ENCODE measurements at places on chromosomes 12 and 14.

- DNase-seq = no peak
Measured at GRCh38 chr14:21612324-21612723, 22.4 kb downstream of the OR10G2 start.

DNA sequence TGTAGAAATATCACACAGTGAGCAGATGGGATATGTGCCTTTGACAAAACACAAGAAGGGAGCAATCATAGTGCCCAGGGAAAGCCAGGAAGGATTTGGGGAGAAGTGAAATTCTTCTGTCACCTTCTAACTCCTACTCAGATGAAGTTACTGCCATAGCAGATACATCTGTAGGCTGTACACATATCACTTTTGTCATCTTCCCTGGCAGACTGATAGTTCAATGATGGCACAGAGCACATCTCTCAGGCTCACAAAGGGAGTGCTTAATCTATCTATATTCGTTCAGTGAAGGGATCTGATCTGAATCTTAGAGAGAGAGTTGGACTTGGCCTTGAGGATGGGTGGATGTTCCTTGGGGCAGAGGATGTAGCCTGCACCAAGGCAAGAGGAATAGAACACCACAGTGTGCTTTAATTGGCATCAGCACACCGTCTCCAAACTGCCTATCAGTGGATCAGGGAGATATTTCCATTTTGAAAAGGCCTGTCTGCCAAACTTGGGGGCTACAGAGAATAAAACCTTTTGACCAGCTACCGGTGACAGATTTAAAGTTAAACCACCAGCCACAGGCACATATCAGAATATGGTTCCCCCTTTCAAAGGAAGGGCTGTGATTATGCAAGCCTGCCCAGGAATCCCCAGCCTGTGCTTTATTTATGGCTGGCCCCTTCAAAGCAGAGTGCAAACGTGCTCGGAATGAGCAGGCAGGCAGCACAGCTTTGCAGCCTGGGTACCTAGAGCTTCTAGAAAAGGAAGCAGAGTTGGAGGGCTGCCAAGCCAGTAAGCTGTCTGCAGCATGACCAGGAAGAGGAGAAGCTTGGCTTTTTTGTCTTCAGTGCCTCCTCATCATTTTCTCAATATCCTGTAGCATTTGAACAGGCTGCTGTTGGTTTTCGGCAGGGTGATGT is 165.5 kb upstream of the DYRK2 start:
- DNase-seq = peak; percentile 86

DNA sequence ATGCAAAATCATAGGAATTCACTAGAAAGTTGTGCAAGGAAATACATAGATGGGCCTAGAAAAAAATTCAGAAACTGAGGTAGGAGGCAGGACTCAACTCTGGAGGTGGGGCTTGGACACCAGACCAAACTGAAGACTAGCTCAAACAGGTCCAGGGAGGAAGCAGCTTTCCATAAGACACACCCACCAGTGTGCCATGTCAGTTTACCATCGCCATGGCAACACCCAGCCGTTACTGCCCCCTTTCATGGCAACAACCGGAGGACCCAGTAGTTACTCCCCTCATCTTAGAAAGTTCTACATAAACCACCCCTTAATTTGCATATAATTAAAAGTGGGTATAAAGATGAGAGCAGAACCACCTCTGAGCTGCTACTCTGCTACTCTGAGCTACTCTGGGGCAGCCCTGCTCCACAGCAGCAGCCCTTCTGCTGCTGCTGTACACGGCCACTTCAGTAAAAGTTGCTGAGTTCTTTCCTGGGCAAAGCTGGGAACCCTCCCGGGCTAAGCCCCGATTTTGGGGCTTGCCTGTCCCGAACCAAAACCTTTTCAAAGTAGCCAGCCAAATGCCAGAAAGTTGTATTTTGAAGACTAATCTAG is 30.8 kb upstream of the NINJ2 start:
- no peak for DNase-seq

DNA sequence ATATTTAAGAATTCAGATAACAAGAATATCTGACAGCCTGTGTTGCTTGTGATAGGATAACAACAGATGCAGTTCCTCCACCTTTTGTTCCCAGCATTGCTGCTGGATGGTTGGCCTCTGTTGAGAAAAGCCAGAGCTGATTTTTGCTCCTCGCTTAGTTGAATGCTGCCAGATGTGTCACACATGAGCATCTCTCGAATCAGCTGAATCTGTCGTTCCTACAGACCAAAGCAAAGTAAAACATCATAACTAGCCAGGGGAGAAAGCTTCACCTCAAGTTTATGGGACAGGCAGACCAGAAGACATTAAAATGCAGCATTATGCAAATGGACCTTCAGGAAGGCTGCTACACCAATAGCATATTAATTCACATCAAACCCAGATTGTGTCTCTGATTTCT is 20.1 kb downstream of the RACGAP1 start:
- DNase-seq = no peak

- DNase-seq = no peak
Measured at GRCh38 chr12:131994589-131994988, 44.8 kb downstream of the EP400 start.

DNA sequence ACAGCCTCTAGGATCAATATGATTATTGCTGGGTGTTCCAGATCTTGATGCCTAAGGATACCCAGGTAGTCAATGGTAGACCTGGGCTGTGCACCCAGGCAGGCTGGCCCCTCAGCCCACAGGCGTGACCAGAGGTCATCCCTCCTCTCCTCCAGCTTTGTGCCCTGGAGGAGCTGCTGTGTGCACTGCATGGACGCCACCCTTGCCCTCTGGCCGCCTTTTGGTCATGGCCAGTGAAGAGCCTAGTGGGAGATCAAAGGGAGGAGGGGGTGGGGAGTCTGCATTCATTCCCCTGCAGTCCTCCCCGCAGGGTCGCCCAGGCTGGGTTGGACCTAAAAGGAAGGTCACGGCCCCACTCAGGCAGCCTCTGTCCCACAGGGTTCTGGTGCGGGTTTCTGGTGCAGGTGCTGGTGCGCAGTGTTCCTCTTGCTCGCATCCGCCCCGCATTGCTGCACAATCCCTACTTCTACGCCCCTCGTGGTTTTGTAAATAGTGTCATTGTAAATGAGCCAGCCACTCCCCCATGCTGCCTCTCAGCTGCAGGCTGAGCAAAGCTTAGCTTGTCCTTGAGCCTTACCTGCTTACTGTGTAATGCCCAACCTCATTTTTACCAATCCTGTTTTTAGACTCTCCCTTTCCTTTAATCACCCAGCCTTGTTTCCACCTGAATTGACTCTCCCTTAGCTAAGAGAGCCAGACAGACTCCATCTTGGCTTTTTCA is 55.3 kb downstream of the PSMA6 start:
- no peak for DNase-seq

GRCh38 chr14:20428010-20428365 is 8.0 kb downstream of the KLHL33 start:
- DNase-seq = no peak

DNA sequence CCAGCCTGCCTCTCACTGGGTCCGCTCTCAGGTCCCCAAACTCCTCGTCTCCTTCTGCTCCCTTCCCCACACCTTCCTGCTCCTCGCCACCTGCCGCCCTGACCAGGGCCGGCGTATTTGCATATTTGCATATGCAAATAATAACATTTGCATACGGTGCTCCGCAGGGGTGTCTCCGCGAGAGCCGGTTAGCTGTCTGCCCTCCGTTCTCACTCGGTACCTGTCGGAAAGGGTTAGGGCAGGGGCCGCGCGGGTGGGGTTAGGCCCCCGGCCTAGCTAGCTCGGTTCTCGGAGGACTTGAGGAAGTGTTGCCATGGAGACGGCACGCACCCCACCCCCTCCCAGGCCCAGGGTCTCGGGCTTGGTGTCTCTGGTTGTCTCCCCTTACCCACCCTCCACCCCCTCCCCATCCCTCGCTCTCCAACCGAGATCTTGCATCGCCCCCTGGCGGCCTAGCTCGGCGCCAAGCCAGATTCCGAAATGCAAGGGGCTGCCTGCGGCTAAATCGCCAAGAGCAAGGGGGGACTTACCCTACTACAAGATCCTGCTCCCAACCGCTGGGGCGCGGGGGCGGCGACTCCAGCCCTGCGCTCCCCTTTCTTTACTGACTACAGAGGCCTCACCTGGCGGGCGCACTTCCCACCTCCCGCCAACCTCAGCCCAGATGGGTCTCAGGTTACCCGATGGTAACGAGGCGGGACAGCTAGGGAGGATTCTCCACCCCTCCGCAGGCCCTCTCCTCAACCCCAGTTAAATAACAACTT is 8.1 kb downstream of the STAC3 start:
- peak; percentile 88 for DNase-seq

DNA sequence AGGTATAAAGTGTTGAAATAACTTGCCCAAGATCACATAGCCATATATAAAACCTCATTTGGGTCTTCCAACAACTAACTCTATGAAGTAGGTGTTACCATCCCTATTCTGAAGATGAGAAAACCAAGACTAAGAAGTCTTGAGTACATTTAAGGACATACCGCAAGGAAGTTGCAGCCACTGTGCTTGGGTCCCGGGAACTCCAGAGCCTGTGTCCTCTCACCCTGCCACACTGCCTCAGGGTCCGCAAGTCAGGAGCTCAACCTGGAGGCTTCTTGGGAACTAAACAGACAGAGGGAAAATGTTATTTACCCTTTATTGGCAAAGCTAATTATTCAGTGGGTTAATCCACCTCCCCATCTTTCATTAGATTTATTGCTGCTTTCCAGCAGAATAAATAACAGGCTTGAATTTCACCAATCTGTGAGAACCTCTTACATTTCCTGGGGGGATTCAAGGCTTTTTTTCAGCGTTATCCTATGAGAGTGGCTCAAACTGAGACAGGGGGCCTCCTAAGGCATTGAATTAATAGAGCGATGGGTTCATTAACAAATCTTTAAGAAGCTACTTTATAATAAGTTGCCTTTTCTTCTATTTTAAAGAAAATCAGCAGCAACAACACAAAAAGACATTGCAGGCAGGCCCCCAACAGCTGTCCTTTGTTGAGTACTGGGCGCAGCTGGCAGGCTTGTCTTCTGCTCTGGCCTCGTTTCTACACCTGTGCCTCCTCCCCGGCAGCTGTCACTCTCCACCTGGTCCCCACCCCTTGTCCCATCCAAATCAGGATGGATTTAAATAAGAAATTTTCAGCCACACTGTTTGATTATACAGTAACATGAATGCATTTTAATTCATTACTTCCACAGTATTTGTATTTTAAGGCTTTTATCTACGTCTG is 25.3 kb downstream of the PHLDA1 start:
- DNase-seq = no peak

- DNase-seq = no peak
Measured at GRCh38 chr12:87813476-87814234, 215.5 kb downstream of the C12orf50 start.

- DNase-seq = no peak
Measured at GRCh38 chr12:92233346-92234015, 87.8 kb upstream of the BTG1 start.

DNA sequence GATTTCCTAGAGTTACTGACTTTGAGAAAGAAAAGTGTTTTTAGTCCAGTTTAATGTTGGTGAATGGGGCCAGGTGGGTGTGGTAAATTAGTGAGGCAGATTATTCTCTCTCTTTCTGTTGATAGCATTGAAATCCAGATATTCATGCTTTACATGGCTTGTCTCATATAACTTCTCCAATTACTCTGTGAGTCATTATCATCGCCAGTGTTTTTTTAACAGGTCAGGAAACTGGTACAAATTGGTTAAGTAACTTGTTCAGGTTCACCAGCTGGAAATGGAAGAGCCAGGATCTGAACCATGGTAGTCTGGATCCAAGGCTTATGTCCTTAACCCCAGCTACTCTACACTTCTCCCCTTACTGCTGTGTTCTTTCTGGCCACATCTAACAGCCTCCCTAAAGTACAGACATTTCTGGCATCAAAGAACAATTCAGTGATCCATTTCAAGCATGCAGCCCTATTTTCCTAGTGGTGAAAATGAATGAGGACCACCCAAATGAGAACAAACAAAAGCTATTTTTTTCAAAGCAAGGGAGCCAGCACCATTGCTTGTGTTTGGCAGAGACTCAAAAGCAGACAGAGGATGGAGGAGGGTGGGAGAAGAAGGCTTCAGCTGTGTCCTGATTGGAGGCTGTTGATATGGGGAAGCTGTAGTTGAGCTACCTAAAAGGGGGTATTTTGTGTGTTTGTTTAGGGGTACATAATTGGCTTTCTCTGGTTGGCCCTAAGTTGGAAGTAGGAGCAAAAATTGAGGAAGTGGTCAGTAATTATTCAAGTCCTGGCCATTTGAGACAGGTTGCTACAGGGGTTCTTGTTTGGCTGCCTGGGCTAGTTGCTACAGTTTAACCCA is 1.7 kb downstream of the IRAK3 start:
- no peak for DNase-seq

DNA sequence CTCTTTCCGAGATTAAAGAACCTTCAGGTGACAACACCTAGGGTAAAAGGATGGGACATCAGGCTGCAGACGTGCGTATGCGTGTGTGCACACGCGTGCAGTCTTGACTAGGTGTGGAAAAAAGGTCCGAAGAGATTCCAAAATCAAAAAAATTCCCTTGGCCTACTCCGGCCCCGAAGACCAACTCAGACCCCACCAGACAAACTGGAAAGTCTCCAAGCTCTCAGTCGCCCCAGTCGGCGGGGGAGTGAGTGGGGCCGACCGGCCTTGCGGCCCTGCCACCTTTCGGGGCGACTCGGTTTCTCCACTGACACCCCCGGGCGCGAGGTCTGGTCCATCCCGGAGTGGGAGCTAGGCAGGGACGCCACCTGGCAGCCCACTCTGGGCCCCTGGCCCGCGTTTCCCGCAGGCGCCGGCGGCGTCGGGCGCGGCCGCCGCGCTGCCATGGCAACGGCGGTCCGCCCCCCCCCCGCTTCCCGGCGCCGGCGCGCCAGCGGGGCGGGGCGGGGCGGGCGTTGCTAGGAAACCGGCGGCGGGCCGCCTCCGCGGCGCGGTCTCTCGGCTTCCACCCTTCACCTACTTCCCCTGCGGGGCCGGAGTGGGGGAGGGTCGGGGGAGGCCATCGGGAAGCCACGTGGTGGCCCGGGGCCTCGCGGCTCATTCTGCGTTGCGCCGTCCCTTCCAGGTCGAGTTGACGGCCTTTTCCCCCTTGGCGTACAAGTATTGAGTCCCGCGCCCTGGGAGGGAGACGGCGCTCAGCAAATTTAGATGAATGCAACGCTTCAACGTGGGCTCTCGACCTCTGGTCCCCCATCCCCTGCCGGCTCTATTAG is 253.1 kb downstream of the EFCAB11 start:
- DNase-seq = peak; percentile 92

GRCh38 chr14:88310021-88310420 is 13.0 kb downstream of the KCNK10 start:
- DNase-seq = no peak

GRCh38 chr12:56989861-56990610 is 16.3 kb downstream of the ZBTB39 start:
- DNase-seq = no peak

- no peak for DNase-seq
Measured at GRCh38 chr12:114406316-114406983, 506 bp upstream of the TBX5 start.

All from activated CD4-positive, alpha-beta T cell treated with anti-CD3 and anti-CD28 coated beads for 36 hours (primary cell).